Stimulated activated CD8-positive, alpha-beta memory T cell treated with anti-CD3 and anti-CD28 coated beads, Interleukin-2, amount 100 ng/mL, for 48 hours (primary cell): ENCODE measurements at places on chromosomes 7 and 10.

DNA sequence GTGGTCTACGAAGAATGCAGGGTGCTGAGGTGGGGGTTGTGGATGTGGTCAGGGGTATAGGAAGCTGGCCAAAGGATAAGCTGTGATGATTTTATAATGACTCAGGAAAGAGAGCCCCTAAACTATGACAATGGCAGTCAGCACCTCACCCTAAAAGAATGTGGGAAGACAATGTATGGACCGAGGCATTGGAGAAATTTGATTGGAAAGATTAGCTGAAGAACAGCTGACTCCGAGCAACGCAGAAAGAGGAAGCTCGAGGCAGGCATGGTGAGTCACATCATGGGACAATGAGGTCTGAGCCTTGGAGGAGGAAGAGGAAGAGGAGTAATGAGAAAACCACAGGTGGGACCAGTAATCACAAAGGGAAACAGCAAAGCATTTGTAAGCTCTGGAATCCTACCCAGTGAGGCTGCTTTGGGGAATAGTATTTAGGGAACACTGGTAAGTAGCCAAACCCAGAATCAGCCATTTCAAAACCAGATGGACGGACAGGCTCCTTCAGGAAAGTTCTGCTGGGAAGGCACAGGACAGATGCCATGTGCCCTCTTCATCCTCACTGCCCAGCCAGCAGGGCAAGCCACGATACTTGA lies 295.4 kb downstream of the PRPF18 start:
- no peak for DNase-seq

DNA sequence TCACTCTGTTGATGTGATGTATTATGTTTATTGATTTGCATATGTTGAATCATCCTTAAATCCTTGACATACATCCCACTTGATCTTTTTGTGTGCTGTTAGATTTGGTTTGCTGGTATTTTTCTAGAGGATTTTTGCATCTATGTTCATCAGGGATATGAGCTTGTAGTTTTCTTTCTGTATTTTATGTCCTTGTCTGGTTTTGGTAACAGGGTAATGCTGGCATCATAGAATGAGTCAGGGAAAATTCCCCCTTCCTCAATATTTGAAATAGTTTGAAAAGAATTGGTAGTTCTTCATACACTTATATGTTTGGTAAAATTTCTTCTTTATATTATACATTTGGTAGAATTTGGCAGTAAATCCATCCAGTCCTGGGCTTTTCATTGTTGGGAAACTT lies 89.4 kb upstream of the SLC13A1 start:
- DNase-seq, result no peak

- no peak for DNase-seq
Observed at GRCh38 chr7:140342727-140343514, 55.4 kb downstream of the SLC37A3 start.

DNA sequence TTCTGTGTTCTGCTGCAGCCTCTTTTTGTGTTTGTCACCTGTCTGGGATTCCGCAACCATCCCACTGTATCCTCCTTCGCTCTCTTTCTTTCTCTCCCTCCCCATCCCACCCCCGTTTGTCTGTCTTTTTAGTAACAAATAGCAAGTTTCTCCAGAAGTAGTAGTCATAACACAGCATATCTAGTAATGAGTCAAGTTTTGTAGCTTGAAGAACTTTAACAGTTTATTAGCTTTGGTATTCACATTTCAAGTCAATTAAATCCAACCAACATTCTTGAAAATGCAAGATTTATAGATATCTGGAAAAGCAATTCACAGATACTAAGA lies 154.1 kb upstream of the MTPN start:
- no peak for DNase-seq

GRCh38 chr7:112252141-112252540 lies 45.6 kb downstream of the ZNF277 start:
- DNase-seq, result no peak

DNA sequence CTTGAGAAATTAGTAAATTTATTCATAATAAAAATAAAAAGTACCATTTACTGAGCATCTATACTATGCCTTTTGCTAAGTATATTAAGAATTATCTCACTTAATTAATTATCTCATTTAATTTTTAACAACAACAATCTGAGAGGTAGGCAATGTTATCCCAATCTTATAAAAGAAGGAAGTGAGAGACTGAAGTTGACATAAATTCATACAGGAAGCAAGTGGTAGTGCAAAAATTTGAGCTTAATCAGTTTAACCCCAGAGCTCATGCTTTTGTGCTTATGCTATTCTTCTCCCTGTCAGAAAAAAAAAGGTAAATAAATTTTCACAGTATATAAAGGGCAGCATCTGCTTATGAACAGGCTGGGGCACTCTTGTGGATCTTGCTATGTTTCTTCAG lies 2.7 kb upstream of the LIPF start:
- DNase-seq, result no peak

- no peak for DNase-seq
Observed at GRCh38 chr10:111488668-111489067, 411.8 kb downstream of the ADRA2A start.

DNA sequence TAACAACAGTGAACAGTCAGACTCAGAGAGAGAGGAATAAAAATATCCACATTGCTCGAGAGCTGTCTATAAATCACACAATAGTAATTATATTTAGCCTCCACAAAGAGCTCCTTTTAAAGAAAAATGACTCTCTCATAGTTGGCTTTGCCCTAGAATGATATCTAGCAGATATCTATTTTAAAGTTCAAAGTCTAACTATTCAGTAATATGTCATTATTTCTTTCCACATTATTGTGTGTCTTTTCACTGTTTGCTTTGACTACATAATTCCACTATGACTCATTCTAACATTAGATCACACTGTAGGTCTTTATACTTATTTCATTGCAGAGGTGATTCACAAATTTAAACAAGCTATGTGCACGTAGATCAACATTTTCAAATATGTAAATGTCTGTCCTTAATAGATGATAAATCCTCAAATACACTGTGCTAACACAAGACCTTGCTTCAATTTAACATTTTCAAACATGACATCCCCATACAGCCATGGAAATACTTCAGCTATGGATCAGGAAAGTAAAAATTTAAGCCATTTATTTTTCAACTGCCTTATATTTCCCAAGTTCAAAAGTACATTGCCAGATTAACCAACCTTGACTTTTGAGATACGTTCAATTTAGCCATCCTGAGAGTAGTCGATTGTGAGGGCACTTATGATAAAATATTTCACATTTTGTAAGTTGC lies 99.9 kb upstream of the AKR1E2 start:
- DNase-seq, result no peak

- DNase-seq, result no peak
Observed at GRCh38 chr10:84484541-84484940, 156.2 kb downstream of the CCSER2 start.

GRCh38 chr10:71218046-71218650 lies 5.8 kb downstream of the UNC5B start:
- no peak for DNase-seq

DNA sequence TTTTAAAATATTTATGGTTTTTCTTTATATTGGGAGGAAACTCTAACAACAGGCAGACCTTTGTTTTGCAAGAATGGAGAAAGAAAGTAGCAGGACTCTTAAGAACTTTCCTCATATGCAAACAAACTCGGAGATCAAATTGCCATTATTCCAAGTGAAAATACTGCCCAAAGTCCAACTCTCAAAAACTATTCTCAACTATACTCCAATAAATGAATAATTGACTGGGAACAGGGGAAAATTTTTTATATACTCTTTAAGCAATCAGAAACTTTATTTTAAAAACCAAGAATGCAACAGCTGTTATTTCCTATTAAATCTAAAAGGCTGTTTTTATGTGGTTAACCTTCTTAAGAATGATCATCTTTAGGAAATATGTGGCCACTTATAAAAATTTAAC lies 101.9 kb downstream of the COL28A1 start:
- no peak for DNase-seq

DNA sequence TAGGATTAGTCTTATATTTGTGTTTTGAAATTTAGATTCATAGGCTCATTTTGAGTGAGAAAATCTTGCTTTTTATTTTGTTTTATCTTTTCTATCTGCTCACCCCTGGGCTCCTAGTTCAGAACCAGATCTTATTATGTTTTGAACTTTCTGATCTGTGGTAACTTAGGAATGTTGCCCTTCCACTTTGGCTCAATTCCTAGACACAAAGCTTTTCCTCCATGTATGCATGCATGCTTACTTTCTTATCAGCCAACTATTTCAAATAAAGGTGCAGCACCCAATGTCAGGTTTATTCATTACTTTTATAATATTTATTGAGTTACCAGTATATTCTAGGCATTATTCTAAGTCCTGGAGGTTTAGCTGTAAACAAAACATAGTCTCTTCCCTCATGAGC lies 374.8 kb upstream of the KIAA1217 start:
- DNase-seq, result no peak

DNA sequence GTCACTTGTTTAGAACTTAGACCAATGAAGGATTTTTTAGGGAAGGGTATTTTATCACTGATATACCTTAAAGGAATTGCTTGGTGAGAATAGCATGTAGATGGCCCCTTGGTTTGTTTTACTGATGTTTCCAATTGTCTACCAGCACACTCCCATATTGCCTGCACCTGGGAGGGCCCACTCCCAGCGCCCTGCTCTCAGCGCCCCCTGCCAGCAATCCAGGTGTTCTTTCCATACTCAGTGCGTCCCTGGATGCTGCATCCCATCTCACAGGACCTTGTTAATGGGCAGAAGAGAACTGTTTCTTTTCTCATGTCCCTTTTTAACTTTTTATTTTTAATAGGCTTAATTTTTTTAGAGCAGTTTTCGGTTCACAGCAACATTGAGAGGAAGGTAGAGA lies 24.1 kb upstream of the SFRP5 start:
- DNase-seq, result no peak

GRCh38 chr10:60951272-60951724 lies 7.3 kb upstream of the RHOBTB1 start:
- DNase-seq, result no peak

DNA sequence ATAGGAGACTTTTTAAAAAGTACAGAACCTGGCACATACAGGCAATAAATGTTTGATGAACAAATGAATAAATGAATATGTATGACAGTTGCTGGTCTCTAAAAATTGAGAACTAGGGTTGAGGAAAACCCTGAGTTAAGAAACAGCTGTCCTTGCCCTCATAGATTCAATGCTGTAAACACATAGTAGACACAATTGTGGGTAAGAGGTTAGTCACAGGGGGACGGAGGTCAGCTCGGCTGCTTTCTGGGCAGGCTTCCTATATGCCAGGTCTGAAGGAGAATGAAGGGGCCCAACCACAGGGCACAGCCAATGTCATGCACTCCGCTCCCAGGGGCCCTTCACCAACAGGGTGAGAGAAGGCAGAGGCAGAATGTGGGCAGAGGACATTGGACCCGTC lies 143.3 kb upstream of the RSU1 start:
- DNase-seq, result no peak

GRCh38 chr7:10588084-10588483 lies 385.6 kb upstream of the PHF14 start:
- no peak for DNase-seq

DNA sequence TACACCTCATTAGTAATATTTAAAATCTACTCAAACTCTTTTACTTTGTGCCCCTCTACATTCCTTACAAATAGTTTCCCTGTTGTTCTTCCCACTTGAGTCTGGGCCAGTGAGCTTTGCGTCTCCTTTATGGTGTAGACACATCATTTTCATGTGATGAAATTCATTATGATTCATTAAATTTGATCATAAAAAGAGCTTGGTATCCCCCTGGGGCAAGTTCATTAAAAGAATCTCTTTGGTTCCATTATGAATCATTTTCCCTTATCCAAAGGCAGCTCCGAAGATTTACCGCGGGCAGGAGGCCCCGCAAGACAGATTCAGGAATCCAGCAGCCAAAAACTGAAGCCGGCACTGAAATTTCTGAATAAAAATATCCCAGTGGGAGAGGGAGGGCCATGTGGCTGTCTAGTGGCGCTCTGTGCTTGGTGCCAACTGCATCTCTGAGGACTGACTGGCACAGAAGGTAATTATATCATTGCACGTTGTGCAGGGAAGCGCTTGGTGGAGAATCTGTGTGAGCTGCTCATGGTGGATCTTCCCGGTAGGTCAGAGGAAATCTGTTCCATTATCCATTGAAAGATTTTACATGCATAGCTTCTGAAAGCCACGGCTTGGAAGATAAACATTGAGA lies 151.4 kb upstream of the PITRM1 start:
- DNase-seq, result no peak

GRCh38 chr7:49631071-49631815 lies 142.2 kb upstream of the VWC2 start:
- DNase-seq, result no peak

- DNase-seq, result no peak
Observed at GRCh38 chr7:88331322-88331721, 24.6 kb upstream of the STEAP4 start.

- DNase-seq, result no peak
Observed at GRCh38 chr10:50280049-50280841, 28.9 kb upstream of the ASAH2 start.

DNA sequence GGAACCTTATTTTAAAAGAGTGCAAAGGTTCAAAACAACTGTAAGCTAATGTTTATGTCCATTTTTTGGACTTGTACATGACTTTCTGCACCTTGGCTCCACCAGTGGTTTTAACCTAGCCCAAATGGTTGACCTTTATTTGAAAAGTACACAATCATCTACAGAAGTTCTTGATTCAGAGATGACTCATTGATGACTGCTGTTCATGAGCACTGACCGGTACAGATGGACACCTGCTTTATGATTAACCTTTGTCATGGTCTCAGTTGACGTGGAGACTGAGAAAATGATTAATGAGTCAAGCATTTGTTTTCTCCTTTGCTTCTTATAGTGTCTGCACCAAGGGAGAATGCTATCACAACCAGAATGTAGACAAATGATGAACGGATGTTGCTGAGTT lies 55.7 kb upstream of the PTER start:
- DNase-seq, result no peak

GRCh38 chr10:122295451-122295809 lies 24.3 kb downstream of the BTBD16 start:
- no peak for DNase-seq

- DNase-seq, result no peak
Observed at GRCh38 chr10:78584681-78585080, 484.1 kb upstream of the ZMIZ1 start.

DNA sequence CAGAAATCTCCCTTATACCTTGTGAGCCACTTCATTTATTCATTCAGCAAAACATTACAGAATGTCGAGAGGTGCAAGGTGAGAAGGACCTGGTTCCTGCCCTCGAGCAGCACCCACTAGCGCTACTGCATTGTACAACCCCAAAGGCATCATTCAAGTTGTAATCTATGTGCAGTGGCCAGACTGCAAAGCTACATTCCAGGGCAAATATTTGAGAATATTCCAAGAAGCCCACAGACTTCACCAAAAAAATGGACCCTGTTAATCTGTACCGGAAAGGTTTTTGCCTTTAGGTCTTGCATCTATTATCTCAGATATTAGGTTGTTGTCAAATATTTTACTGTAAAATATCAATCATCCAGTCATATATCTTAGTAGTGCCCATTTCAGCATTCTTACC lies 295.4 kb upstream of the FZD1 start:
- no peak for DNase-seq

GRCh38 chr7:141660259-141660658 lies 41.7 kb downstream of the DENND11 start:
- no peak for DNase-seq

DNA sequence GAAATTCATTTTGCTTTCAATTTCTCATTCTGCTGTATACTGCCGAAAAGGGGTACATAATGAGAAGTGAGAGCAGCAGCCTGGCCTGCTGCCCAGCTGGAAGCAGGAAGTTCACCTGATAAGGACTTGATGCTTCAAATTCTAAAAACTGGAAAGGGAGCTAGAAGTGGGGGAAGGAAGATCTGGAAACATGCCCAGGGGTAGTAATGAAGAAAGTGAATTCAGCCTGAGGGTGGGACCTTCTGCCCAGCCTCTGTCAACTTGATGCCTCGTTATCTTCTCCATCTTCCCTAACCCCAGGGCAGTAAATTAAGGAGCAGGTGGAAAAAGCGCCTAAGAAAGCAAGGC lies 69.4 kb downstream of the ARMH3 start:
- no peak for DNase-seq
